ENCODE measurements at places on chromosomes 16 and 17.
A peak's percentile ranks its signal among the peaks of the same experiment; 100 is the strongest.

DNA sequence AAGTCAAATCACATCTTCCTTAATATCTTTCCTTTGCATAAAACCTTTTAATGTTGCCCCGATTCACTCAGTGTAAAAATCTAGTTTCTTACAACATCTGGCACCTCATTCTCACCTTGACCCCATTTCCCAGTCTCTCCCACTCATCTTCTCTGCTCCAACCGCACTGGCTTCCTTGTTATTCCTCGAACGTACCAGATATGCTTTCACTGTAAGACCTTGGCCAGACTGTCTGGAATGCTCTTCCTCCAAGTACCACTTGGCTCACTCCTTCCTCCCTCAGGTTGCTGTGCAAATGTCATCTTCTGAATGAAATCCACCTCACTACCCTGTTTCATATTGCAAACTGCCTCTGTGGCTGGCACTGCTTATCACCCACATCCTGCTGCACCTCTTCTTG is 433.6 kb downstream of the HAPSTR1 start:
- DNase-seq, result no peak

- no peak for DNase-seq
Observed at GRCh38 chr16:48369765-48370164, 15.4 kb downstream of the SIAH1 start.

DNA sequence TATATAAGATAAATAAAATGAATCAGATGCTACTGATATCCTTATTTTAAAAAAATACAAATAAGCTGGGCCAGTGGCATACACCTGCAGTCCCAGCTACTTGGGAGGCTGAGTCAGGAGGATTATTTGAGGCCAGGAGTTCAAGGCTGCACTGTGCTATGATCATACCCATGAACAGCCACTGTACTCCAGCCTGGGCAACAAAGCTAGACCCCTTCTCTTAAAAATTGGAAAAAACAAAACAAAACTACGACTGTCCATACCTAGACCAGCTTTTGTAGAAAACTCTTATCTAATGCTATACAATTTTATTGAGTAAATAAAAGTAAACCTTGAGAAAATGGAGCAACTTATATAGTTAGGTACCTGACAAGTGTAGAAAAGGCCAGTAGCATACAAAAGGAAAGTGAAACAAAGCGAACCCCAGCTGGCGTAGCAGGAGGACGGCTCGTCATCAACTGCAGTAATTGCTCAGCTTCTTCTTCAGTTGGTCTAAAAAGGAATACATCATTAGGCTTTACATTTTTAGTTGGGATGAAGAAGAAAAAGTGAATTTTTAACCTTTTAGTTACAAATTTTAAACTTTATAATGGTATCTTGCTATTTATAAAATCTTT is 23.6 kb downstream of the INTS2 start:
- no peak for DNase-seq

DNA sequence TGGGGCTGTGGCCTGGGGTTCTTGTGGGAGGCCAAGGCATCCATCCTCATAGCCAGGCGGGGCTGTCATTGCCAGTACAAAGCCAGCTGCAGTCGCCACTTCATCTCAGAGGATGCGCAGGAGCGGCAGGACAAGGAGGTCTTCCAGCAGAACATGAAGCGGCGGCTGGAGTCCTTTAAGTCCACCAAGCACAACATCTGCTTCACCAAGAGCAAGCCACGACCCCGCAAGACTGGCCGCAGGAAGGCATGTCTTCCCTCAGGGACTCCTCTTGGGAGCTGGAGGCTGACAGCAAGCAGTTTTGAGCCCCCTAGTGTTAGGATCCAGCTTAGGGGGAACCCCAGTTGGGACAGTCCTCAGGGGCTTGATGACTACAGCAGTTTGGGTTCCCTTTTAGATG is 15.1 kb upstream of the PLEKHG4 start:
- DNase-seq, result no peak

DNA sequence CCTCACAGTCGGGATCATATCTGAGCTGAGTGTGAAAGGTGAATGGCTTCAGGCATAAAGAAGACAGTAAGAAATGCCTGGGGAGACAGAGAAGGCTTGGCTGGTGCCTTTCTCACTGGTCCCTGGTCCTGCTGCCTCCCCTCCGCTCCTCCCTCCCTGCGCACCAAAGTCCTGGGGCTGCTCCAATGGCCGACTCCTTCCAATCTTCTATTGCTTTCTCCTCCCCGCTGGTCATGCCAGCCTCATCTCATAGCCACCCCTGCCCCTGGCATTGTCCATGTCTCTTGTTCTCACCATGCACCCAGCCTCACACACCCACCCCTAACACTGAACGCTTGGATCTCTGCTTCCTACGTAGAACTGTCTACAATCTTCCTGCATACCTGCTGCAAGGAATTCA is 18.0 kb downstream of the TLE7 start:
- DNase-seq, result no peak

- no peak for DNase-seq
Observed at GRCh38 chr17:27888945-27889344, 4.2 kb downstream of the LYRM9 start.

DNA sequence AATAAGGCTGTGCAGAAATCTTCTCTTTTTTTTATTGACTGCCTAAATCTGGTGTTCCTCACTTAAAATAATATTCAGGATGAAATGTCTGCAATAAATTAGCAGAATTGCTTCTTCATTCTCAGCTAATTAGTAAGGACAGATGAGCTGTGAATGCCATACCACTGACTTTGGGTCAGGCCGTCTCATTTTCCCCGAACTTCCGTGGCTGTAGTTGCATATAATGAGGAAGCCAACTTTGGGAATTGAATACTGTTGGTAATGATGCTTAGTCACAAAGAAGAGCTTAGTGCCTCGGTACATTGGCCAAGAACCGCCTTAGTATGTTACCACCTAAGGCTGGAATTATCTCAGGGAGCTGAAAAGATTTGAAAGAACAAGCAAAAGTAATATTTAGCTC is 47.6 kb downstream of the NUP93 start:
- no peak for DNase-seq

GRCh38 chr16:85360323-85361277 is 248.3 kb upstream of the CIBAR2 start:
- DNase-seq, result no peak

DNA sequence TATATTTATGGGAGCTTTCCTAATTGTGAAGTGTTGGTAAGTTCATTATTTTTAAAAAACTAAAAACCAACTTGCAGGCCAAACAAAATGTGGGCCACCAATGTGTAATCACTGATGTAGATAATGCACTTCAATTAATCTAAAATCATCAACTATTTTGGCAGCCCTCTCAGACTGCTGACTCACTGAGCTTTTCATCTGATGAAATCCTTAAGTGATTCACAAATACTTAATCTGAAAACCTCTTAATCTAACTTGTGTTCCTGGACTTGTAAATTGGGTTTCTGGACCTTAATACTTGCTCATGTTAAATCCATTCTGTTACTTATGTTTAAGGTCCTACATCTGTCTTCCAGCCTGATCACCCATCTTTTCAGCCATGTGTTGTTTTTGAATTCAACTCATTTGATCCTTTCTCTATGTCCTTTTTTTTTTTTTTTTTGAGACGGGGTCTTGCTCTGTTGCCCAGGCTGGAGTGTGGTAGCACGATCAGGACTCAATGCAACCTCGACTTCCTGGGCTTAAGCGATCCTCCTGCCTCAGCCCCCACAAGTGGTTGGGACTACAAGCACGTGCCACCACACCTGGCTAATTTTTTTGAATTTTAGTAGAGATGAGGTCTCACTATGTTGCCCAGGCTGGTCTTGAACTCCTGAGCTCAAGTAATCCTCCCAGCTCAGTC is 39.0 kb downstream of the PRKCB start:
- DNase-seq, result no peak

GRCh38 chr16:53503991-53504663 is 1.1 kb upstream of the AKTIP start:
- peak; percentile 23 for DNase-seq

All from fibroblast of skin of left quadriceps (primary cell).